T-helper 17 cell (primary cell): ENCODE measurements at places on chromosomes 2 and 18. TPM values are rescaled to one million over a fixed set of nuclear protein-coding genes. Genes with fewer than 3 reads are reported as not detected.

GRCh38 chr2:198004173-198004572 is 199.8 kb downstream of the PLCL1 start:
- DNase-seq, result no peak

KCNJ13 gene
- total RNA-seq, result not detected

ASB18 gene
- total RNA-seq, result not detected

GRCh38 chr18:66438711-66439536 is 165.0 kb downstream of the CDH19 start:
- DNase-seq, result no peak

GRCh38 chr2:131044075-131044756 is 49.0 kb downstream of the FAM168B start:
- DNase-seq, result no peak

DNA sequence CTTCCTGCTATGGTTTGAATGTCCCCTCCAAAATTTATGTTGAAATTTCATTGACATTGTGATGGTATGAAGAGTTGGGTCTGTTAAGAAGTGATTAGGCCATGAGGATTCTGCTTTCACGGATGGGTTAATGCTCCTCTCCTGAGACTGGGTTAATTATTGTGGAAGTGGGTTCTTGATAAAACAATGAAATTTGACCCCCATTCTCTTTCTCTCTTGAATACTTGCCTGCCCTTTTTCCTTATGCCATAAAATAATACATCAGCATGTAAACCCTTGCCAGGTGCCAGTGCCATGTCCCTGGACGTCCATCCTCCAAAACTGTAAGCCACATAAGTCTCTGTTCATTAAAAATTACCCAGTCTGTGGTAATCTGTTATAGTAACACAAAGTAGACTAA is 352.8 kb downstream of the LRRTM4 start:
- DNase-seq, result no peak

DNA sequence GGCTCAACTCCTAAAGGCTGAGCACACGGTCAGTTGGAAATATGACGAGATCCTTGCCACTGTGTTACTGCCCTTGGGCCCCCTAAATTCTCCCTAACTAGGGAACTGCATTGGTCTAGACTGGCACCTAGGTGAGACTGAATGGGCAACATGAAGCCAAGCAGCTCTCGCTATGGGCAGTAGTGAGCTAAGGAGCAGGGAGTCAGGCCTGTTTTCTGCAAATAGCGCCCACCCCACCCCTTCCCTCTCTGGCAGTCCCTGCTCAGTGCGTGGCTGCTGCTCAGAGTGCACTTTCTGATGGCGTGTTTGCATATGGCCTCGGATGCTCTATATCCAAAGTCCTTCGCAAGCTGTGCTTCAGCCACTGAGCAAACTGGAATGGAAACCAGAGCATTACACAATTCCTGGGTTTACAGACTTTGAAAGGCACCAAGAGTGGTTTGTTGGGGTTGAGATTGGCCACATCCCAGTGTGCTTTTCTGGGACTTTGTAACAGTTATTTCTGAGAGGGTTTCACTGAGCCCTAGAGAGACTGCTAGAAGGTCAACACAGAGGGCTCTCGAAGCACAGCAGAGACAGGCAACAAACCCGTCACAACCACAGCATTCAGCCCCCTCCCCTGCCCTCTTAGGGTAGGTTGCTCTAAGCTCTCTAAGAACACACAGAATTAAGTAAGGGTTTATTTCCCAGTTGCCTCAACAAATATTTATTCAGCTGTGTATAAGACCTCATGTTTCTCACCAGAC is 419.9 kb downstream of the STK39 start:
- no peak for DNase-seq

RAB27B gene
- total RNA-seq, result 30.6 TPM

DNA sequence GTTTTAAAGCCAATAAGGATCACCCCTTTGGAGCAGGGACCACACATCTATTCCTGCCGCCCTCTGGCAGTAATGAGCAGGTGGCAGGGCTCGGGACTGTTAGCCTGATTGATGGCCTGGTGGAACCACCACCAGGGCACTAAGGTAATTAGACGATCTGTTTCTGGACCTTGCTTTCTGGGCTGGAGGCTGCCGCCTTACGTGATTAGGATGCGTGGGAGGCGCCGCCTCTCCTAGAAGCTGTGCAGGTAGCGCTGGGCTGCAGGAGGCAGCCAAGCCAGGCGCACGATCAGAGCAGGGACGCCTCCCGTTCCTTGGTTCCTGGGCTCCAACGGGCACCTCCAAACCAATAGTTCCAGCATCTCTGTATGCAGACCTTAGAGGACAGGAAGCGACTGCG is 242.6 kb upstream of the RAB12 start:
- DNase-seq, result no peak

TMEM17 gene
- not detected for total RNA-seq

DNA sequence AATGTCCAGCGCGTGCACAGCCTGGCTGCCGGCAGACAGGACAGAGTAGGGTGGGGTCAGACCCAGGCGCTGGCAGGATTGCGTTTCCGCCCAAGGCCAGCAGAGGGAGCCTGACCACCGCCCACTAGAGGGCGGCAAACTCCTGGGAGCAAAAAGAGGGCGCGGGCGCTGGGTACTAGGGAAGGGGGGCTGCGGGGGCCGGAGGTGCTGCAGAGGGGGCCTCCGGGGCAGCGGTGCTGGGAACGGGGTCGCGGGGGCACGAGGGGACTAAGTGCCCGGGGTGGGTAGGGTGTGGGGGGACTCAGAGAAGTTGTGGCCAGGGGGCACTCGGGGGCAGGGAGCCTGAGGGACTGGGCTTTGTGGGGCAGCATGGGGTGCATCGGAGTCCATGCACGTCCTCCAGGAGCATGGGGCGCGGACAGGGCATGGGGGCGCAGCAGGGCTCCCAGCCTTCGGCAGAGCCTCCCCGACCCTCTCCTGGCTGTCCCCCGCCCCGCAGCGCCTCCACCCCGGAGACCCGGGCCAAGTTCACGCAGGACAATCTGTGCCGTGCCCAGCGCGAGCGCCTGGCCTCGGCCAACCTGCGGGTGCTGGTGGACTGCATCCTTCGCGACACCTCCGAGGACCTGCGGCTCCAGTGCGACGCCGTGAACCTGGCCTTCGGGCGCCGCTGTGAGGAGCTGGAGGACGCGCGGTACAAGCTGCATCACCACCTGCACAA is 3.2 kb downstream of the TEKT4 start:
- DNase-seq, result peak; percentile 36

FAM237A gene
- total RNA-seq, result not detected

DNA sequence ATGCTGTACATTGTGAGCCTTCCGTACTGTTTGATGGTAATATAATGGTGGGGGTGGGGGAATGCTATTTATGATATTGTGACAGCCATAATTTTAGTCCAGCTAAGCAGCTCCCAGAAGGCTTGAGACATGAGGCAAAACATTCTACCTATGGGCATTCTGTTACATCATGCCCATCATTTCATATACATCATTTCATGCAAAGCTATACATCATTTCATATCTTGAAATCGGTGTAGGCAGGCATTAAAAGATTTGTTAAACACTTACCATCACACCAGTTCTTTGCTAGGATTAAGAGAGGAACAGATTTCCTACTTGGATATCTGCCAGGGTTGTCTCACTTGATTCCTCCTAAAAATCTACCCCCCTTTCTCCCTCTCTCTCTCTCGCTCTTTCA is 84.5 kb downstream of the COL5A2 start:
- no peak for DNase-seq

SERPINB2 gene
- 0.45 TPM for total RNA-seq

SERPINB10 gene
- not detected for total RNA-seq

GRCh38 chr2:161265874-161266273 is 42.4 kb upstream of the PSMD14 start:
- no peak for DNase-seq

BCL2 gene
- 134 TPM for total RNA-seq

PNO1 gene
- 26.4 TPM for total RNA-seq

SH3RF3 gene
- total RNA-seq, result 0.27 TPM

RGPD3 gene
- total RNA-seq, result 0.37 TPM

DNA sequence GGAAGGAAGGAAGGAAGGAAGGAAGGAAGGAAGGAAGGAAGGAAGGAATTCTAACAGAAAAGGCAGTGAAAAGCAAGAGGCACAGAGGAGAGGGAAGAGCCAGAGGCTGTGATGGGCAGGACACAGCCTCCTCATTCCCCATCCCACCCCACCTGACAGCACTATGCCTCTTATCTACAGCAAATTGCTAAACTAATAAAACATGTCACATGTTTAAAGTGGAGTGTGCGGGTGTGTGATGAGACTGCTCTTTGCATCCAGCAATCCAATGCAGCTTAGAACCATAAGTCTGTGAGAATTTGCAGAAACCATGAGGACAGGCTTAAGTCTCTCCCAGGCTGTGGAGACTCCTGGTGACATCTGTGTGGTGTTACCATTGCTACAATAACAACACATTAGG is 108.4 kb upstream of the ALK start:
- DNase-seq, result no peak

- no peak for DNase-seq
These were observed 65.7 kb downstream of the SPRED2 start for GRCh38 chr2:65366595-65367125.

PLEK gene
- total RNA-seq, result 34.8 TPM

DNA sequence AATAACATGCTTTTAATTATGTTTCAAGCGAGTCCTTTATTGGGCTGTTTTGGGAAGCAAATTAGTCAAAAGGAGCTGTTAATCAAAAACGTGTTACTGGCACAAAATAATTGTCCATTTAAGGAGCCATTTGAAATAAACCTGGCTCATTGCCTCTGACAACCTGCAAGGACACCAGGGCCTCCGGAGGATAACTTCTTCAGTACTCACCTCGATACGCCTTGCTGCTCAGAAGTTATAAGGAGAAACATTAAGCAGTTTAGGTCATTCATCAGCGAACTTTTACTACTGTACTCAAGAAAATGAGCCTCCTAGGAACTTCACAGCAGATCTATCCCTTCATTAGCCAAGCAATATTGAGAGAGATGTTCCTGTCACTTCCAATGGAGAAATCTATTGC is 1579.2 kb upstream of the ACVR2A start:
- no peak for DNase-seq

CRYGB gene
- not detected for total RNA-seq

GRCh38 chr2:190781604-190782198 is 98.9 kb upstream of the GLS start:
- DNase-seq, result peak; percentile 12

DNA sequence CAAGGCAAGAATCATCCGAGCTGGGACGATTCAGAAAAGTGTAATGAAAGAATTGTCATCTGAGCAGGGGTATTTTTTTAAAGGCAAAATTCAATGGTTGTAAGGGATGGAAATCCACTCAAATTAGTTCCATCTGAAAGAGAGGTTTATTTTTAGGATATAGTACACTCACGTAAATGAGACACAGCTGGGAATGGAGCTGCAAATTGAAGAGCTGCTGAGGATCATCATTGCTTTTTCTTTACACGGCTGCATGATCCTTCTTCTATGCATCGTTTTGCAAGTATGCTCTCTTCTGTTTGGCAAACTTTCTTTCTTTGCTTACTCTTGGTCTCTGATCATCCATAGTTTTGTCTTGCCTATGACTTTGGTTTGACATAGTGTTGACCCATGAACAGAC is 27.4 kb upstream of the CUL3 start:
- no peak for DNase-seq

- no peak for DNase-seq
These were observed 5.8 kb downstream of the ASIC4 start for GRCh38 chr2:219520079-219520478.

DNA sequence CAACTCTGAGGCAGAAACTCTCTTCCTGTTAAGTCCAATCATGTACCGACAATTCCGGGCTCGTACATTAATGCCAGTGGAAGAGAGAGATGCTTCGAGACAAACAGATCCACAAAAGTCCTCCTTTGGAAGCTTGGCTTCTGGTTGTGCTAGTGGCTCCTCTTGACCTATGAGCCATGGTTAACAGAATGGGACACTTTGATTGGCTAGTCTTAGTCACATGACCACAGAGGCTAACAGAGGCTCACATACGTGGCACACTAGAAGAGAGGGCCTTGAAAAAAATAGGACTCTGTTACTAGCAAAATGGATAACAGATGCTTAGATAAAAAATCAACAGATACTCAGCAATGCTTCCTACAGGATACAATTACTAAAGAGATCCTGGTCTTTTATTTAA is 1211.9 kb upstream of the GYPC start:
- no peak for DNase-seq

- DNase-seq, result no peak
These were observed 53.9 kb downstream of the BMP10 start for GRCh38 chr2:68817306-68817705.

DNA sequence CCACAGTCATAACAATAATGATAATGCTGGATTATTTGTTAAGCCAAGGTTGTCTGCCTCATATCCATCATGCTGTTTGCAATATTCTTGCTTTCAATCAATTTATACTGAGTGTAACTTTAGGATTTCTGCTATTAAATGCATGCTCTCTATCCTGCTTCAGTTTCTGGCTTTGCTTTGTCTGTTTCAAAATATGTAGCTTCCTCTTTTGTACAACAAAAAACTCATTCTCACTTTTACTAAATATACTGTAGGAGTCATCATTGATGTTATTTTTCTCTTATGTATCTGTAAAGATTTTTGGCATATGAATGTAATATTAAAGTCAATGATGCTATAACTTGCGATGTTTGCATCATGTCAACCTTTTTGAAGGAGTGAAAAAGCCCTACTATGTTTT is 149.3 kb downstream of the GPD2 start:
- DNase-seq, result no peak

GRCh38 chr2:9552219-9553178 is 3.1 kb downstream of the ADAM17 start:
- no peak for DNase-seq

- no peak for DNase-seq
These were observed 3.3 kb downstream of the ITGA6 start for GRCh38 chr2:172430678-172431077.

DNA sequence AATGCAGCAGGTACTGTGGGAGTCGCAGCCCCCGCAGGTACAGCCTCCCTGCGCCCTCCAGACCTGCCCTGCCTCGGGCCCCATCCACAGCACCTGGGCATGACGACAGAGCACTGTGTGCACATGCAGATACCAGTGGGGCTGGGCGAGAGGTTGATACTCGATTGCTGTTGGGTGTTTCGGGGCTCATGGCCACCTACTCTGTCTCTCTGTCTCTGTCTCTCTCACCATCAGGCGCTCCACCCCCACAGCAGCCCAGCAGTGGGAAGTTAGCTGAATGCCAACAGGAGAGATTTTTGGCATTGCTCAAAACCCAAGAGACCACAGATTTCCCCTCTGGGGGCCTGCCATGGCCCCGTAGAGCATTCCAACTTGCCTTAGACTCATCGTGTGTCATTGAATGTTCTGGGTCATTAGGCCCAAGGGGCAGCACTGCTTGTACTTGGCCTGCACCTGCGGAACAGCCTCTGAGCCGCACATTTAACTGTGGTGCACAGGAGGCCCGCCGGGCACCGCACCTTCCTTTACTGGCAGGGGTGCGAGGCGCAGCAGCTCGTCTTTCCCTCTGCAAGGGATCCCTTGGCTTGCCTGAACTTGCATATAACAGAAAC is 18.8 kb downstream of the KCNIP3 start:
- DNase-seq, result no peak

DNA sequence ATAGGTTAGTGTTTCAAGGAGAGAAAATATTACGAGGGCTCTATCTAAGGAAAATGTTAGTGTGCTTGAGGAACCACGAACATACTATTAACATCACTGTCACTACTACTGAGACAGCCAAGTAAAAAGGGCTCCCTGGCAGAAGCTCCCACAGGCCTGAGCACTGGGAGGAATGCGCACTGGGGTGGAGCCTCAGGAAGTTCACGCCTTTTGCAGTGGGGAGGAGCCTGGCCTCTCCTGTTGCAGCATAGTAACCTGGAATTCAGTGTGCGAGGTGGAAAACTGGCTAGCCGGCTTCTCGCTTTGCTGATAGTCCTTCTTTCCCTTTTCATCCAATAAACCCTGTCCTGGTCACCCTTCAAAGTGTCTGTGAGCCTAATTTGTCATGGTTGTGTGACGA is 250.3 kb downstream of the ERBB4 start:
- DNase-seq, result no peak
